ENCODE measurements at places on chromosomes 5 and 9.

- no peak for DNase-seq
Observed at GRCh38 chr9:120767451-120767850, 25.8 kb downstream of the FBXW2 start.

DNA sequence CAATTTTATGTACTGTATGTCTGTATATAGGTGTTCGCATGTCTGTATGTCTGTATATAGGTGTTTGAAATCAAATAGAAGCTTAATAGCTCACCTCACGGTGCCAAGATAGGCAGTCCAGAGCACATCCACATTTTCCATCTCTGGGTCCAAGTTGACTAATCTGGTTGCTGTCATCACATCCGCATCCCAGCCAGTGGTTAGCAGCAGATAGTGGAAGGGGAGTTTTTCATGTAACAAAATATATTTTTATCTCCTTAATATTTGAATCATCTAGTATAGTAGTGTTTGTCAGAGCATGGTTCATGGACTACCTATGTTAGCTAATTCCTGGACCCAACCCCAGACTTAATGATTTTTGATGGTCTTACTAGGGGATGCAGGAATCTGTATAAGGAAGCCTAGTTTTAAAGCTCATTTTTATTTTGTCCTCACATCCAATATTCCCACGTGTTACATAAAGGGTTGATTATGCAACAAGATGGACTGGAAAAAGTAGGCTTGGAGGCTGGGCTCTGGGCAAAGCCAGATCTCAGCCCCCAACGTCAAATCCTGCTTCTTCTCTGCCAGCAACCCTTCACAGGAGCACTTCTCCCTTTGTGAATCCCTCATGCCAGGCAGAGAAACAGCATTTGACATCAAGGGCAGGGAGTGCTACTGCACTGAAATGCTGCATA, 219.7 kb downstream of the ZSWIM6 start:
- no peak for DNase-seq

GRCh38 chr5:103849934-103850333, 287.3 kb upstream of the NUDT12 start:
- no peak for DNase-seq

DNA sequence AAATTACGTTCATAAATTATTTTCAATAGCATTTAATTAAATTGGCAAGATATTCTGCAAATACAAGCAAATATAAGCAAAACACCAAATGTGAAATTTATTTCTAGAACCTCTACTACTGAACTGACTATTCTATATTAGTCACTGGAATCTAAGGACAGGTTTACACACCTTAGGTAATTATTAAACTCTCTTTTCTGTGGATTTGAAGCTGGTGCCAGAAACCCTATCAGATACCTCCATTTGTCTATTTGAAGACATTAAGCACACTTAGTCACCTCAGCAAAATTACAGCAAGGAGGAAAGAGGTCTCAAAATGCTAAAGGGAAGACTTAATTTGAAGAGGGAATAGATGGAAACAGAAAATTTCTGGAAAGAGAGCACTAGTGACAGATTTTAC, 83.4 kb downstream of the CPLANE1 start:
- no peak for DNase-seq

DNA sequence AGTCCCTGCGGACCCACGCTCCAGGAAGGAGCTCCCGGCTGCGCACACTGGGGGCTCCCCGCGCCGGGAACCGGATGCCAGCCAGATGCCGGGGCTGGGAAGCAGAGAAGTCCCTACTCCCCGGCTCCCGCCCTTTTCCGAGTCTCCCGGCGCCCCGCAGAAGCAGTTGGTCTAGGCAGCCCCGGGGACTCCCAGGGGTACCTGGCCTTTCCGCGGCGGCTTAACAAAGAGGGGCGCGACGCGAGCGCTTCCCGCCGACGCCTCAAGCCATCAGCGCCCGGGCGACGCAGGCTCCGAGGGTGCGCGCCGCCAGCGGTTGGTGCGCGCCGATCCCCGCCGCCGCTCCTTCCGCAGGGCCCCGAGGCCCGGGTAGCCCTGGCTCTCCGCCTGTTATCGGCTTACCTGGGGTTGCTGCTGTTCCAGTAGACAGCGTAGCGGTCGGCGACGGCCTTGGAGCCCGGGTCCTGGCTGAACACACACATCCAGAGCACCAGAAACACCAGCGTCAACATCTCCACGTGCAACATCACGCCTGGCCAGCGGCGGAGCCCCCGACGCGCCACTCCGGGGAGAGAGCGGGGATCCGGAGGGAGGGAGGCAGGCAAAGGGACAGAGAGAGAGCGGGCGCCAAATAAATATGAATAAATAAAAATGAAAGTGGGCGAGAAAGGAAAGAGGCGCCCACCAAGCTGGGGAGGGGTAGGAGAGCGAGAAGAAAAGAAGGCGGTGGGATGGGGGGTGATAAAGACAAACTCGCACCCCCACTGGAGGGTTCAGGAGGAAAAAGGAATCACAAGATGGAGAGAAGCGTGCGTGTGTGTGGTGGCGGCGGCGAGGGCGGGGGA, 428 bp downstream of the EFNA5 start:
- DNase-seq: peak; percentile 32

DNA sequence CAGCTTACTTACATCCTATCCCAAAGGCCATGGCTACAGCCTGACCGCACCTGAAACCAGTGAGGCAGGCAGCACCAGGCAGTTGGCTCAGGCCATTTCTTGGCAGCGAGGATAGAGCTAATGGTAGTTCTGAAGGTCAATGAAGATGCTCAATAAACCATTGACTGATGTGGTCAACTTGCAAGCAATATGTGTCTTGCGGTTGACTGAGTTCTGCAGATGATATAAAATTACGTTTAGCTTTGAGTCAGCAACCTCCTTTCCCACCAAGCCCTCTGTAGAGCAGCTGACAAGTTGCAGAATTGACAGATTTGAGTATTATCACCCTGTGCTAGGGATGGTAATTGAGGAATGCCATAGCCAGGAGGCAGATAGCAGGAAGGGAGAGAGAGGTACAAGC, 189.0 kb upstream of the PUM3 start:
- no peak for DNase-seq

- DNase-seq: no peak
Observed at GRCh38 chr9:87354147-87354546, 143.5 kb upstream of the DAPK1 start.

GRCh38 chr5:51389288-51389576, 6.0 kb downstream of the ISL1 start:
- DNase-seq: no peak

- no peak for DNase-seq
Observed at GRCh38 chr5:31346896-31347551, 153.5 kb downstream of the CDH6 start.

- DNase-seq: no peak
Observed at GRCh38 chr5:55141945-55142690, 17.9 kb upstream of the GPX8 start.

DNA sequence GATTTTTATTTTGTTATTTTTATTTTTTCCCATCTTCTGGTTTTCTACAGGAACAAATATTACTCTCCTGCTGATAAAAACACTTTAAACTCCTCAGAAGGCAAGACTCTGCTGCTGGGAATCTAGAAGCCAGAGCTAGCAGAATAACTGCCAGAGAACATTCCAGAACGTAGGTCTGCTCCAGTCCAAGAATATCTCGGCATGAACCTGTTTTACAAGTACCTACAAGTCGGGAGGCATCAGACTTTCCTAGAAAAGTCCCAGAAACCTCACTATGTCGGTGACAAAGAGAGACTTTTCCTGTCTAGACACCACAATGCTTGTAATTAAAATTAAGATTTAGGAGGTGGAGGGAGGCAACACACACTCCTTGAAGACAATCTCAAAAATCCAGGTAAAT, 41.4 kb downstream of the FABP6 start:
- DNase-seq: no peak

DNA sequence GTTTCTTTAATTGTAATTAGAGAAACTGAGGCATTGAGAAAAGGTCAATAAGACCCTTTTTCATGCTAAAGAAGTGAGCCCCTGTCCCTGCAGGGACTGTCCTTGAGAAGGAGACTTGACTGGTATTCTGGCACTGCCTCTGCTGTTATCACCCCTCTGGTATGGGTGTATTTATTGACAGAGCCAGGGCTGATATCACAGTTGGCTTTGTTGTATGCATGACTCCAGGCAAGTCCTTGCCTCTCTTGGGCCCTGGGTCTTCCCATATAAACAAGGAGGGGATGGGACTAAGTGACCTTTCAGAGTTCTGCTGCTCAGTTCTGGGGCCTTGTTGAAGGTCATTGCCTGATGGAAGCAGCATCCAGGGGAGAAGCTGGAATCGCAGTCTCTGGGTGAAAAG, 71.8 kb upstream of the PPARGC1B start:
- no peak for DNase-seq

DNA sequence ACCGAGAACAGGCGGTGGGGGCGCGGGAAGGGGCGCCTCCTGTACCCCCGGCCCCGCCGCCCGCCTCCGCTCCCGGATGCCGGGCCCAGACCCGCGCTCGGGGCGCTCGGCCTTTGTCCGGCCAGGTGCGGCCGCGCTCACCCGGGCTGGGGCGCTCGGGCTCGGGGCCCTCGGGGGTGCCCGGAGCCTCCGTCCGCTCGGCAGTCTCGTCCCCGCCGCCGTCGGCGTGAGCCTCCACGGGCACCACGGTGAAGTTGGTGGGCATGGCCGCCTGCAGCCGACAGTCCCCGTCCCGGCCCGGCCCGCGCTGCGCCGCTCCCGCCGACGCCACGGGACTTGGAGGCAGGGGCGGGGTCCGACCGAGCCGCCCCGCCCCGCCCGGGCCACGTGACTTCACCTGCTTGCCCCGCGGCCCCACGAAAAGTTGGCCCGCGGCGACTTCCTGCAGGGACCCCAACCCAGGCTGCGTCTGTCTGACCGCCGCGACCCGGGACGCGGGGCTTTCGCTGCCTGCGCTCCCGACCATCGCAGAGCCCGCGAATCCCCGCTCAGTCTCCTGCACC, at the start of gene SLC12A7:
Gene SLC12A7, minus strand, starts transcription at position 337 of the 563 bp plus-strand sequence. Its CDS starts 72 bp downstream, at position 265.
- no peak for DNase-seq

DNA sequence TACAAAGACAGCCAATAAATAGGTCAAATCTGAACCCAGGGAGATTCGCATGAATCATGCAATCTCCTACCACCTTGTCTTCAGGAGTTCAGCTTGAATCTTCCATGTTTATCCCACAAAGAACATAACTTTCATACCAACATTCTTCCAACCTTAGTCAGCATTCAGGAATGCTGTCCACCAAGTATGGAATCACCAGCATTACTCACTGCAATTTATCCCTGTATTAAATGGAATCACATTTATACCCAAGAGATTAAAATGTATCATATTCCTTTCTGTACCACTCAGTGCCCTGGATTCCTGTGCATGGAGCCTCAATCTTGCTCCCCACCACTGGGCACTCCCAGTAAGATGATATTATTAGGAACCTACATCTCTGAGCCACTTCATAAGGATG, 162.6 kb downstream of the GLIS3 start:
- DNase-seq: peak; percentile 30

GRCh38 chr5:22757776-22758175, 95.4 kb downstream of the CDH12 start:
- DNase-seq: no peak

- DNase-seq: no peak
Observed at GRCh38 chr5:111930905-111931461, 174.0 kb upstream of the NREP start.

- DNase-seq: no peak
Observed at GRCh38 chr5:141941307-141941706, 16.7 kb downstream of the PCDH12 start.
